ENCODE measurements at places on chromosomes 6 and 20.

DNA sequence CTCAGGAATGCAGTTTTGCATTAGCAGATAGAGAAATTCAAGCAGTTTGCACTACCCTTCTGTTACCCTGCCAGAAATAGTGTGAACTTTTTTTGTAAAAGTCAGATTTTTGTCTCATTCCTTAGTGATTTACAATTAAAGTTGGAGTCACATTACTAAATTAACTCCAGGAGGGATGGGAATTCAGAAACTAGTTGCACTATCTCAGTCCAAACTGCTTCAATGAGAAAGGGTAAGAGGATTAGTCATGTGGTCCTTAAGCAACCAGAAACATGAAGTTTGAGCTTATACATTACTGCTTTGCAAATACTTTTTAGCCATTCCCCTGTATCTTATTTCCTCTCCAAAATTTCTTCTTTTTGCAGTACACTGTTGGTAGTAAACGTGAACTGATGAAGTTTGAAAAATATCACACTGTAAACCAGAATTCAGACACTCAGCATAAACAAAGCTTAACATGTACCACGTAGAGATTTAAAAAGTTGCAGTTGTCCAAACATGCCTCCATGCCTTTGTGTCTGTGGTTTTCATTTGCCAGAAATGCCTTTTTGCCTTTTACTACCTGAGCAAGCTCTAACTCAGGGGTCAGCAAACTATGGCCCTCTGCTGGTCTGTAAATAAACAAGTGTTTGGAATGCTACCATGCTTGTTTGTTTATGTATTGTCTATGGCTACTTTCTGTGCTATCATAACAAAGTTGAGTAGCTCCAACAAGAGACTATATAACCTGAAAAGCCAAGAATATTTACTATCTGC lies 49.7 kb downstream of the TP53INP2 start:
- no peak for DNase-seq

- DNase-seq = no peak
Measured at GRCh38 chr6:89350281-89350966, 2.1 kb downstream of the UBE2J1 start.

DNA sequence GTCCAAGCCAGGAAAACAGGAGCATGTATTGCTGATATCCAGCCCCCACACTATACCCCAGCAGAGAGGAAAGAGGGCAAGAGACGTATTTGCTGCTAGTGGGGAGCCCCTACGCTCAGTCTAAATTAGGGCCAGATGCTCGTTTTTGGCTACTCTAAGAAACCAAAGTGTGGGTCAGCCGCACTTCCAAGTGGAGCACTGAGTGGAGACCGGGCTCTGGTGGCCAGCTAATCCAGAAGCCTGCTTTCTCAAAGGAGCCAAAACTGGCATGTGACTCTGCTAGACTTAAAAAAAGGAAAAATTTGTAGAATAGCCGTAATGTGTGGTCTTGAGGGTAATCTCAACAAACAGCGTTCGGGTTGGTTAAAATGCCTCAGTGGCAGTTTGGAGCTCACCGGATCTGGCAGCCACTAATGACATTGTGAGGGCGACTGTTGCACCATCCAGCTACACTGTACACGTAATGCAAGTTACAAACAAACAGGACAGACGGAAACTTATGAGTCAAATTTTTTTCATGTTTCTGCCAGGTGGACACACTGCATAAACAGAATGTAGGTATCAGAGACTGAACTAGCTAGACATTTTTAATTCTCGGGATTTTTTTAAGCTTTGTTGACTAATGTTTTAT lies 230.9 kb downstream of the FOXC1 start:
- DNase-seq = no peak

DNA sequence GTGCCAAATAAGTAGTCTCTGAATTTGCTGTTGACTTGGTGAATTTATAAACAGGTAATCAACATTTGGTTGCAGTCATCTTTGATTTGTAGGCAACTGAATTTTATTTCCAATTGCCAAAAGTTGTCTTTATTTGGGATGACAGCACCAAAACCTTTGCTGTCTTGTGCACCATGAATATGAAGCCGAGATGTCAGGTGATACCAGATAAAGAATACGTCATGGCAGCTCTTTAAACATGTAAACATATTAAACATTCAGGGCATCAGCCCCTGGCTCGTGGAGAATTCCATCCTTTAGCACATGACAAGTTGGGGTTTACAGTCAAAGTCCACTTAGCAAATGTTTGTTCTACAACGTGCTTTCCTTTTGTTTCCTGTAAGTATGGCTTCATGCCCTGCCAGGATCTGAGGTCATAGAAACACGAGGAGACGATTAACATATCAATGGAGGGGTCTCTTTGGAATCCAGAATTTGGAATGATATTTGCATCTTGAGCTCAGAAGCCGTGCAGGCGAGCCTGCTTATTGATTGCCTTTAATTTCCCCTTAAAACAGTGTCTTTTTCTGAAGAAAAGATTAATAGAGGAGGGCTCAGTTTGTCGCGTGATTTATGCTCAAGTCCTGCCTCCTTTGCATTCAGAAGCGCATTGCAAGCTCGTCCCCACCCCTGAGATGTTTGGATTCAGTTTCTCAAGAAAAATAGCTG lies 170.2 kb upstream of the ZNF217 start:
- no peak for DNase-seq

DNA sequence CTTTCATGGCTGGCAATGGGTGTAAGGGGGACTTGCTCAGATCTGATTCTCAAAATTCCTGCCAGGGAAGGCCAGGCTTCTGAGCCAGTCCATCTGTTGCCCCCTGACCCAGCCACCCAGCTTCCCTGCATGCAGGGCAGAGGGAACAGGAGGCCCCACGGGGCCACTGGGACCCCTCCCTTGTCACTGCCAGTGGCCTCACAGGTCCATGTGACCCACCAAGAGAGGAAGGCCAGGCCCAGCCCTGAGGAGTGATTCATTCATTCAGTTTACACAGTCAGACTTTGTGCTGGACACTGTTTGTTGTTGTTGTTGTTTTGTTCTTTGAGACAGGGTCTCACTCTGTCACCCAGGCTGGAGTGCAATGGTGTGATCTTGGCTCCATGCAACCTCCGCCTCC lies 39.5 kb downstream of the UBE2V1 start:
- DNase-seq = no peak

GRCh38 chr6:170147832-170148708 lies 142.8 kb downstream of the DLL1 start:
- no peak for DNase-seq

GRCh38 chr6:41720262-41720620 lies 15.2 kb downstream of the TFEB start:
- DNase-seq = no peak

DNA sequence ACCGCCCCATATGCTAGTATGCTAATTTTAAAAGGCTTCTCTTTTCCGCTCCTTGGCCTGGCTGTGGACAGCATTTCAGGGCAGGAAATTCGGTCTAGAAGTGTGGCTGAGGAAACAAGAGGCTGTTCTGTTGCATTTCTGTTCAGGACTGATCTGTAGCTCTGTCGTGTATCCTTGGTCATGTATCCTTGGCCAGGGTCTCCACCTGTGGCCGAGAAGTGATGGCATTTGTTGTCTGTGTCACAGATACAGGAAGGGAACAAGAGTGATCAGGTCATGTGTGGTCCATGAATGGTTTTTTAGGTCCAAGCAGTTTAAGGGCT lies 300.5 kb upstream of the SUPT3H start:
- no peak for DNase-seq

- no peak for DNase-seq
Measured at GRCh38 chr6:139152088-139152891, 17.4 kb downstream of the HECA start.

DNA sequence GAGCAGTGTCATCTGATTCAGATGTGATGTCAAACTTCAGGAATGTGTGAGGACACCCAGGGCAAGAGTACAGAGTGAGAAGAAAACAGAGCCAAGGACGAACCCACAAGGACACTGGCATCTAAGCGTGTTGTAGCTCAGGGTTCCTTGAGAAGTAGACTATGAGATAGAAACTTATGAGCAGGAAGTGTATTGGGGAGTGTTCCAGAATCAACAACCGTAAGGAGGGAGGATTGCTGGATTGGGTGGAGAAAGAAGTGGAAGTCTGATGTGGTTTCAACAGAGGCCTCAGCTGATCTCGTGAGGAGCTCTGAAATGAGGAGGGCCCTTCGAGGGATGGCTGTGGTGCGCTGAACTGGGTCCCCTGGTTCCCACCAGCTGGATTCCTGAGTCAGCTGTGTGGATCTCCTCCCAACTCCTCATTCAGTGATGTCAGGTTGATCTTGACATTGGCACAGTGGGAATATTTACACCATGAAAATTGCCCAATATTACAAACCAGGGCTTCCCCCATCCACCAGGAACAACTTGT lies 25.7 kb upstream of the IGF2R start:
- DNase-seq = peak; percentile 71

DNA sequence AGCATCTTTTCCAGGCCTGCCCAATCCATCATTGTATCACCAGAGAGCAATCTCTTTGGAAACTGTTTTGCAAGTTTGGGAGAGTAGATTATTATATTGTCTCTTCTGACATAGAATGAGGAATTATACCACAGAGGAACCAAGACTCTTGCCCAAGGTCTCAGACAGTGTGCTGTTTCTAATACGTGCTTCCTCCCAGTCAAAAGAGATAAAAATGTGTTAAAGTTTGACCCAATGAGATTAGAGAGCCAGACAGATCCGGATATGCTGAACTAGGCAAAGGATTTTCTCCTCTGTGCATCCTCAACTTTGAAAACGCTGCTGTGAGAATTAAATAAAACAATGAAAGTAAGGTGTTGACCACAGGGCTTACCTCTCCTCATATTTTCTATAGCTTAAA lies 18.6 kb upstream of the NT5E start:
- no peak for DNase-seq

DNA sequence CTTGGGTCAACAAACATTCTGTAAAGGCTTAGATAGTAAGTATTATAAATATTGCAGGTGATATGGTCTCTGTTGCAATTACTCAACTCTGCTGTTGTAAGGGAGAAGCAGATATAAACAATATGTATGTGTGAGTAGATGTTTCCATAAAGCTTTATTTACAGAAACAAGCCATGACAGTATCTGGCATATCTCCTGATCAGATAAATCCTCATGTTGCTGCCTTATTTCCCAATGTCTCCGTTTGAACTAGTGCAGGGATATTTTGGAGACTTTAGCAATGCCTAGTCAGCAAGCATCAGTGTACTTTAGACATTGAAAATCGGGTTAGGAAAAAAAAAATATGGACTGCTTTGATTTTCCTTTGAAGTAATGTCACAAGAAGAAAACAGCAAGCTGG lies 96.1 kb downstream of the LAMA2 start:
- DNase-seq = no peak

DNA sequence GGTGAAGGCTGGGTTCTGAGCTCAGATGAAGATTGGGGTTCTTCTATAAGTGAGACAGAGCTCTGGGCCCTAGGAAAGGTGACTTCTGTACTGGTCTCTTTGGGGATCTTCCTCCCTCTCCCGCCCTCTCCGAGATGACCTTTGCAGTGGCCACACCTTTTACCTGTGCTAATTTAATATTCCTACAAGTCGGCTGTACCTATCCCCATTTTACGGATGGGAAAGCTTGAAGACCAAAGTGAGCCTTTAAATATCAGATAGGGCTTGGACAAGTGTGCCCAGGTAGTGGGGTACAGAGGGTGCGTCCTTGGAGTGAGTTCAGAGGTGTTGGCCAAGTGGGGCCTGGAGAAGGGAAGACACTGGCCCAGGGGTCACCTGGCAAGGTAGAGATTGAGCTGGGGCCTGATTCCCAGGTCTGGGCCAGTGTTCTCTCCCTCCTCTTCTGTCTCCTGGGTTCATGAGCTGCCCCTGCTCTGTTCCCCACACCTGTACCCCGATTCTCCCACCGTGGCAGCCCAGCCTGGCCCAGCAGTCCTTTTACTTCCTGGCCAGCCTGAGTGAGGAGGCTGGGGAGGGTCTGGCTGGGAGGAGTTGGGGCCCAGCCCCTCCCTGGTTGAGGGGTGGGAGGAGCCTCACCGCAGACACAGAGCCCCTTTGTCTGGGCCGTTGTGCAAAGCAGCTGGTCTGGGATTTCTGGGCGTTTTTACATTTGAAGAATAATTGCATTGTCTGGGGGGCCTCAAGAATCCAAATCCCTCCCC lies 152.1 kb upstream of the RNF24 start:
- no peak for DNase-seq

DNA sequence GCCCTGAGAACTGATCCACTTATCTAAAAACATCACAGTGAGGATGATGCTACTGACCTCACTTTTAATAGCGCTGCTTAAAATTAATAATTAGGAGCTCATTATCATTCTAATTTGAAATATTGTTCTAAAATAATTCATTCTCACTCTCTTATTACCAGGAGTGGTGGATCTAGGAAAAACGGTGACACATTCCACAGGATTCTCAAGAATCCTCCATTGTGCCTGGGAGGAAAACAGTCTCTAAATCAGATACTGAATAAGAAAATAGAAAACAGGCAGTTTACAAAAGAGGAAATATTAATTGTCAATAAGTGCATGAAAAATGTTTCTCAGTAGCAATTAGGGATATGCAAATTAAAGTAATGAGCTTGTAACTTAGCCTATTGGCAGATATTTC lies 187.4 kb downstream of the TENT5A start:
- DNase-seq = no peak

GRCh38 chr6:157471895-157472686 lies 91.1 kb downstream of the ZDHHC14 start:
- DNase-seq = no peak

DNA sequence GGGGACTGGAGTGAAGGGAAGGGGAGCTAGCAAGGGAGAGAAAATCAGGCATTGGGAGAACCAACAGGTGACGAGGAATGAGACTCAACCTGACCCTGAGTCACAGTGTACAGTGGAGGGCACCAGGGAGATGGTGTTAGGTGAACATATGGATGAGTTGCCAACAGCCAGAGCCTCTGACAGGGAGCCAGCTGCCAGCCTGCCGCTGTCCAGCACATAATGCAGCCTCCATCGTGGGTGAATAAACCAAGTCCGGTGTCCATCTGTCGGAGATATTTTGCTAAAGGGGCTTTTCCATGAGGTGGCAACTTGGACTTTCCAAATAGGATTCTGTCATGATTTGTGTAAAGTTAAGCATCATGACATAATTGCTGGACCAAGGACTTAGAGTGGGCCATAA lies 88.1 kb downstream of the CDH4 start:
- DNase-seq = no peak

DNA sequence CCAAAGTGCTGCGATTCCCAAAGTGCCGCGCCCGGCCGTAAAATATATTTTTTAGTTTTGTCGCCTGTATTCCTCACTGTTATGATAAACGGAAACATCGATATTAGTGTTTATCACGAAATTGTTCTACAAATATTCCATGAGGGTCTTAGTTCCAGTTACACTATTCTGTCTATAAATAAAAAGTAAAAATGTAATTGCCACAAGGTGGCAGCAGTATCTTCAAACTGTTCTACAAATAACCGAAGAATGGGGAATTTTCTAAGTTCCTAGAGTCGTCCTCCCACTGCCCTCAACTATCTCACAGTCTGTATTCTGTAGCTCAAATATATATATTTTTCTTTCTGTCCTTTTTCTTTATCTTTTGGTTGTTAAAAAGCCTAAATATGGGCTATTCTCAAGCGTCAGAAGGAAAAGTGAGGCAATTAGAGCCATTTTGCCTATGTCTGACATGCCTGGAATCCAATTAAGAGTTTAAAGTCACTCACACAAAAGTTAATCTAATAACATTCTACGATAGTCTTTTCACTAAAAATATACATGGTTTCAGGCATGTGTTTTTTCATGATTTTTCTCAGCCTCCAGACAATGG lies 14.2 kb upstream of the FAM162B start:
- DNase-seq = peak; percentile 12

GRCh38 chr6:111552241-111552744 lies 53.4 kb downstream of the TRAF3IP2 start:
- peak; percentile 92 for DNase-seq

- peak; percentile 53 for DNase-seq
Measured at GRCh38 chr6:17705428-17705777, 1.3 kb downstream of the NUP153 start.
